Sigmoid colon (tissue), 7 donors: ENCODE measurements at places on chromosomes 2 and 18.

GRCh38 chr18:35688757-35689156 lies 107.2 kb downstream of the GALNT1 start:
- H3K27ac ChIP-seq: no peak overlapping the region
- DNase-seq: no peak
- H3K4me1 ChIP-seq: no peaks in the 10 kb centered on the region
- H3K27me3 ChIP-seq: no peaks in the 10 kb centered on the region
- no peaks in the 10 kb centered on the region for H3K36me3 ChIP-seq

DNA sequence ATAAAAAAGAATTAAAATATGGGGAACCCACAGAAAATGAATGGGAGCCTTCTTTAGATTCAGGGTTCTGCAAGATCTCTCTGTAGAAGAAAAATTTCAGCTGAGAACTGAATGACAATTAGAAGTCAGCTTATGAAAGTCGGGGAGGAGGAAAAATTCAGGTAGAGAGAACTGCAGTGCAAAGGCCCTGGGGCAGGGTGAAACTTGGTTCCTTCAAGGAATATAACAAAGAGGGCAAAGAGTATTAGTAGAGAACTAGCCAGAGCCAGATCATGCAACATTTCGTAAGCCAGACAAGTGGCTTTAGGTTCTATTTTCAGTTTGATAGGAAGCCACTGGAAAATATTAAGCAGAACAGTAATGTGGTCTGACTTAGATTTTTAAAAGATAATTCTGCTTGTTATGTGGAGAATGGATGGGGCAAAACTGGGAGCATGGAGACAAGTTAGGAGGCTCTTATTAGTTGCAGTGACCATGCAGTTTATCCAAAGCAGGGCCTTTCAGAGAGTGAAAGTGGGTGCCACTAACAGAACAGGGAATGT lies 27.9 kb downstream of the RAB27B start:
- no peak overlapping the region for H3K4me3 ChIP-seq
- H3K27ac ChIP-seq: no peak overlapping the region
- no peaks in the 10 kb centered on the region for H3K27me3 ChIP-seq
- DNase-seq: no peak
- no peaks in the 10 kb centered on the region for H3K36me3 ChIP-seq

- H3K27me3 ChIP-seq: no peaks in the 10 kb centered on the region
- H3K4me3 ChIP-seq: no peak overlapping the region
- H3K27ac ChIP-seq: no peak overlapping the region
- no peaks in the 10 kb centered on the region for H3K4me1 ChIP-seq
- no peaks in the 10 kb centered on the region for H3K36me3 ChIP-seq
Observed at GRCh38 chr18:14086458-14087231, 45.6 kb downstream of the ZNF519 start.

DNA sequence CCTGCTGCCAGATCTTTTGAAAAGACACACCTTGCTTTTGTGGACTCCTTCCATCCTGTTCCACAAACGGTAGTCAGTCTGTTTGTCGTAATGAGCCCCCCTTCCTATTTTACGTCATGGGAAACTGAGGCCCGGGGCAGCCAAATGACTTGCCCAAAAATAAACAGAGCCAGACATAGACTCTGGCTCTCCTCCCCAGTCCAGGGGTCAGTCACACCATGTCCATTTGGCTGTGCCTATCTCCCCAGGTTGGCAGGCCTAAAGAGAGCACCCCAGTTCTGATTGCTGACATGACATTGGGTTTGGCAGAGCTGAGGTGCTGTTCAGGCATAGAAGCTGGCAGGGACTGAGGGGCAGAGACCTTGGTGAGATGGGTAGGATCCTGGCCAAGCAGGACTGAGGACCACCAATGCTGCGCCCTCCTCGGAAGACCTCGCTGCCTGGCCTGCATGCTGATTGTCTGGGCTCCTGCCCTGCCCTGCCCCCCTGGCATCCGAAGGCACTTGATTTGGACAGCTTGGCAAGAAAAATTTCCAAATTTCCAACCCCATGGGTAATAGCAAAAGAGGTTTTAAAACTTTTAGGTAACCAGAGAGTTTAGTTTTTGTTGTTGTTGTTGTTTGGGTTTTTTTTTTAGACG lies 335.4 kb downstream of the DYSF start:
- H3K27ac ChIP-seq: no peak overlapping the region
- H3K4me1 ChIP-seq: peaks cover 20% of the 10 kb centered on the region
- H3K27me3 ChIP-seq: no peaks in the 10 kb centered on the region

DNA sequence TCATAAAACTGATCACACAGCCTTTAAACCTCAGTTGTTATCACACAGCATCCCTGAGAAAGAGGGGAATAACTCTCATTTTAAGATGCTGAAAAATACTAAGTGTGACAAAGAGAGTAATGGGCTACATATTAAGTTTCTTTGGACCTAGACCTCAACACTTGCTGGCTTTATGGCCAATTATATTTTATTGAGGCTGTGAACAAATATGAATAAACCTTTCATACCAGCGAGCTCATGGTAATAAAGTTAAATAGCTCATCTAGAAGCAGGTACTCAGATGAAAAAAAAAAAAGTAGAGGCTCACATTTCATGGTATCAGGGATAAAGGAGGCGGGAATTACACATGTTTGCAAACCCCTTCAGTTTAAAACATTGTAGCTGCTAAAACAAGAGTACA lies 75.7 kb downstream of the DOCK10 start:
- no peak overlapping the region for H3K27ac ChIP-seq
- no peaks in the 10 kb centered on the region for H3K4me1 ChIP-seq
- DNase-seq: no peak
- no peaks in the 10 kb centered on the region for H3K36me3 ChIP-seq
- H3K4me3 ChIP-seq: no peak overlapping the region

GRCh38 chr2:239027391-239028252 lies 179.7 kb downstream of the TWIST2 start:
- no peaks in the 10 kb centered on the region for H3K36me3 ChIP-seq
- no peak overlapping the region for H3K4me3 ChIP-seq
- H3K27ac ChIP-seq: no peak overlapping the region

- H3K27me3 ChIP-seq: no peaks in the 10 kb centered on the region
- H3K27ac ChIP-seq: no peak overlapping the region
- no peaks in the 10 kb centered on the region for H3K36me3 ChIP-seq
Observed at GRCh38 chr2:207337234-207338219, 171.8 kb upstream of the KLF7 start.

DNA sequence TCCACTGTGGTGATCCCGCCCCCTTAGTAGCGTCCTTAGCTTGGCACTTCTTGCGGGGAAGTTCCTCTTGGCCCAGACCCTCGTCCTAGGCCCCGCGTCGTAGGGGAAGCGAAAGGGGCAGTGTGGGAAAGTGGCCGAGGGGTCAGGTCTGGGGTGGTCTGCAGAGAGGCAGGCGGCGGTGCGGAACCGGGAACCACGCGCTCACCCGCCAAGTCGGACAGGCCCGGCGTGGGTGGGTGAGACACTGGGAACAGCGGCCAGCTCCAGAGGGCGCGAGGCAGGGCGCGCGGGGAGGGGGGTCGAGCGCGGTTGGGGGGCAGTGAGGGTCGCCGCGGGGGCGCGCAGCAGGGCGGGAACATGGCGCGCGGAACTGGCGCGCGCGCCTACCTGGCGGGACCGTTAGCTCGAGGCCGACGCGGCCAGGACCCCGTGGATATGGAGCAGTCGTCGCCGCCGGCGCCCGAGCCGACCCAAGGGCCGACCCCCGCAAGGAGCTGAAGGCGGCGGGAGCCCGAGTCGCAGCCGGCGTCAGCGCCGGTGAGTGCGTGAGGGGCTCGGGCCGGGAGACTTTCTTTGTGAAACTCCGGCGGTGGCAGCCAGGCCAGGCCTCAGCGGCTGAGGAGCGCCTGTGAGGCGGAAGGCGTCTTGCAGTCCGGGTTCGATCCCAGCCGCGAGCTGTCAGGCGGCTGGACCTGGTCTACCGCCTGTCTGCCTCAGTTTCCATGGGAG lies 2896.7 kb upstream of the TEKT4 start:
- no peaks in the 10 kb centered on the region for H3K27me3 ChIP-seq
- DNase-seq: no peak
- H3K4me3 ChIP-seq: no peak overlapping the region
- no peaks in the 10 kb centered on the region for H3K36me3 ChIP-seq
- no peaks in the 10 kb centered on the region for H3K4me1 ChIP-seq
- H3K27ac ChIP-seq: no peak overlapping the region
